ENCODE measurements at places on chromosomes 3 and 15.

DNA sequence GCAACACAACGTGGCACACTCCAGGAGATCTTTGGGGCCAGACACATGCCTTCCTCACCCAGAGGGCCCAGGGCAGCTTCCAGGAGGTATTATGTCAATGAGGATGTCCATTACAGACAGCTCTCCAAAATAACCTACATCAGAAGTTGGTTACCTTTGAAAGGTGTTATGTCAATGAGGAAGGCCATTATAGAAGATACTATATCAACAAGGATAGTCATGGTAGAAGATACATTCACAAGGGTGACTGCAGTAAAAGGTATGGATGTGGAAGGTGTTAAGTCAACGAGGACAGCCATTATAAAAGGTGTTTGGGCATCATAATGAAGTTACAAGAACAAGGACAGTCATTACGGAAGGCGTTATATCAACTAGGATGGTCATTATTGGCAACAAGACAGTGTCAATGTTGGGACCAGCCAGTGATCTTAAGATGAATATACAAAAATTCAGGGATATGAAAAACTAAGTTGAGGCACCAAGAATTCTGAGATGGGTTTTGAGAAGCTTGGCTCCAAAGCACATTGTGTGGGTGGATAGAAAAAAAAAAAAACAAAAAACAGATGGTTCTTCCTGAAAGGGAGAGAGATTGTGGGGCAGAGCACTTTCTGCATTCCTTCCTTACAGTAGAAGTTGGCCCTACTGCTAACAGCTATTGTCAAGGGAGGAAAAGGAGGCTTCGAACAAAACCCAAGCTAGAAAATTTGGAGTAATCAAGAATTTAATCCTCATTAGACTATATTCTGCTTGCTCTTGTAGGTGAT is 11.2 kb downstream of the CDCP1 start:
- no peak for DNase-seq

- DNase-seq: no peak
These were observed 123.1 kb downstream of the CHCHD6 start for GRCh38 chr3:126827121-126827520.

DNA sequence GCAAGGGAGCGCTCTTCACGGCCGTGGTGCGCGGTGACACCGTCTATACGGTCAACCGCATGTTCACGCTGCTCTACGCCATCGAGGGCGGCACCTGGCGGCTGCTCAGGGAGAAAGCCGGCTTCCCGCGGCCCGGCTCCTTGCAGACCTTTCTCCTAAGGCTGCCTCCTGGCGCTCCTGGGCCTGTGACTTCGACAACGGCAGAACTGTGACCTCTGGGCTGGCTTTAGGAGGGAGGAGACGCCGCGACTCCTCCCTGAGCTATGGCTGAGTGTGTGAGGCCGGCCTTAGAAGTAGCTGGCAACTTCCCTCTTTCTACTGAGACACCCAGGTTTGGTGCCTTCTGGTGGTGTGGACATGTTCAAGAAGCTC is 1.4 kb downstream of the KBTBD13 start:
- no peak for DNase-seq

DNA sequence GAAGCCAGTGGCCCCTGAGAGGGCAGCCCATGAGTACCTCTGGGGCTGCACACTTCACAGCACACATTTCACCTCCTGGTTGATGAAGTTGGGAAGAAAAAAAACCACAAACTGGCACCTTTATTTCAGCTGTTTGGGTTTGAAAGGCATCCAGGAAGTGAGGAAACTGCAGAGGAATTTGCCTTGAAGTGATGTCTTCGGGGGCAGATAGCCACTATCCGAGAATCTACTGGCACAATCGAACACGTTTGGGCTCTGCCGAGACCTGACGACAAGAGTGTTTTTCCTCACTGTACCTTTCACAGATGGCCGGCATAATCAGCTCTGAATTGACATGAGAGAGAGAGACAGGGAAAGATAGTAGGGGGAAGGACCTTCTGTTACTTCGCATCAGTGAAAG is 59.7 kb downstream of the LRIG1 start:
- DNase-seq: no peak

DNA sequence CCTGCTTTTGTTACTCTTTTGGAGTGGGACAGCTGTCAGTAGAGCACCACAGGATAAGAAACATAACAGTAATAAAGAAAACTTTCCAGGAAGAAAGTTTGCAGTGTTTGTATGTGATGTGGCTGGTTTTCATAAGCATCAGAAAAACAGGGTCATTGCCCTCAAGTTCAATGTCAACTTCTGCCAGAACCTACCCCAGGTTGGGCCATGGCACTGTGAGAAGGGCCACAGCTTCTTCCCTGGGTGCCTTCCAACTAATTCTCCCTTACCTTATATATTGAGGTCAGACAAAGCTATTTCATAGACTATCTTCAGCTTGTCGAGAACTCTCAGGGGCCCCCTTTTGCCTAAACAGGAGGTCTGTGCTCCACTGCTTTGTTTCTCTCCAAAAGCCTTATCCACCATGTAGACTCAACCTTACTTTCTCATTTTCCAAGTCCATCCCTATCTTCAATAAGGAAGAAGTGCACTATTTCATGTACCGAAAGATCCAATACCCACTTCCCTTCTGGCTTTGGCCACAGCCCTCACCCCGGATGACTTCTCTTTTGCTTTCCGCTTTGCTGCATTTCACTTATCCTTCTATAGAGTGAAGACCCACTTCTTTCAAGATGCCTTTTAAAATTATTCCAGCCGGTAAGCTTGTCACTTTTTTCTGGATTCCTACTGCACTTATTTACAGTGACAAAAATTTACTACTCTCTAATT is 38.2 kb upstream of the PLCL2 start:
- DNase-seq: no peak

DNA sequence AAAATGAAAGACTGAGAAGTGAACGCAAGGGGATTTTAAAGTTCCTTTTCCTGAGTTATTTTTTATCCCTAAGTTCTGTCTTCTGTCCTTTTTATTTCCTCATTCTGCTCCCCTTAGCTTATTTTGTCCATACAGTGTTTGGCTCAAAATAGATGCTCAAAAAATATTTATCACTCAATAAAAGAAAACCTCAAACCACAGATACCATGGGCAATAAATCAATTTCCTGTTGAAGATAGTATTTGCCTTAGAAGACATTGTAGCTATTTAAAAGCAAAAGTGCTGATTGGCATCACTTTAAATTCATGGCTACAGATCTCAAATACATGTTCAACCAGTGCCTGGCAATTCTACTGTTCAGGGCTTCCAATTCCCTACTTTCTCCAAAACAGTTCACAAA is 316.5 kb upstream of the ADAMTS9 start:
- DNase-seq: no peak

DNA sequence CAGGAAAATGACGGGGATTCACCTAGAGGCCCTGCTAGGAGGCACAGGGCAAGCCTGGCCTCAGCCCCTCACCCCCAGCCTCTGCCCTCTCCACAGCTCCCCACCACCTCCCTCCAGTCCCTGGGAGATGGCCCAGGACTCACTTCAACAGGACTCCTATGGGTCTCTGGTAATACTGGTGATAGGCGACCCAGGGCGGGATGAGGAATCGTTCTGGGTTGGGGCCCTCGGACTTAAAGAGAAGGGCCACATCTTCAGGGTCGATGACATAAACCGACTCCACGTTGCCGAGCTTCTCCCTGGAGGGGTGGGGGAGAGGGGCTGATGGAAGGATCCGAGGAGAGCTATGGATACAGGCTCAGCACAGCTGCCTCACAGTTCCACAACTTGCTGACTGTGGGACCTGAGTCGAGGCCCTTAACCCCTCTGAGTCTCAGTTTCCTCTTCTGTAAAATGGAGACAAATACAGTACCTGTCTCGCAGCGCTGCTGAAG is 19.6 kb downstream of the CYP11A1 start:
- DNase-seq: no peak

DNA sequence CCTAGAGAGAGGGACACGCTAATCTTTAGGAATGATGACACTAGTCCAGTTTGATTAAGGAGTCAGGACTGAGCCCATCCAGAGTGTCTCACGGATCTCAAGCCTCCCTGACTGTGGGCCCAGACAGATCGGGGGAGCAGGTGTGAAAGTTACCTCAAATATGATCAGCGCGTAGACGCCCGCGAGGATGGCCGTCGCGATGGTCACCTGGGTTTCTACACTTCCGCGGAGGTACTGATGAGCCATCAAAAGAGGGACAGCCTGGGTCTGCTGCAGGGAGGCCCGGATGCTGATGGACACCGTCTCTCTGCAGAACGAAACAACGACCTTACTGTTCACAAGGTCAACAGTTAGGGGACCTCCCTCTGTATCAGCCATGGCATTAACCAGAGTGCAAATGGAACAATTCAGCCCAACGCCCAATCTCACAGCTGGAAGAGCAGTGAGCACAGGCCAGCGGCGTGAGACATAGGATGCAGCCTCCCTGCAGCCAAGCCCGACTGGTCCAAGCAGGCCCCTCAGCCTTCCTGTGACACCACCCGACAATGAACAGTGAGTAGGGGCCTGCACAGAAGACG is 84.4 kb downstream of the OCA2 start:
- DNase-seq: no peak

DNA sequence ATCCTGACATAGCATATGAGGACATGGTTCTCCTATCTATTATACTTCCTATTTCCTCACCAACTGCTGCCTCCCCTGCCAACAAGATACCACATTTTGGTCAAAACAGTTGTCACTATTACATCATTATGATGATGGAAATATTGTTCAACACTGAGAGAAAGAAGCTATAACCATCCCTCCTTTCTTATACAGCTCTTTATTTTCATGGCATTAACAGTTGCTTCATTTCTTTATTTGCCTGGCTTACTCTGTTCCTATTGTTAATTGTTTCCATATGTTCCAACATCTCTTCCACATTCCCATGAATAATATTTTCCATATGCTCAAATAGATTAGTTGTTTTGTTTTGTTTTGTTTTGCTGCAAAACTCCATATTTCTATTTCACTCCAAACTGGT is 40.8 kb upstream of the FILIP1L start:
- DNase-seq: no peak

GRCh38 chr15:78695046-78695671 is 54.1 kb upstream of the CHRNB4 start:
- DNase-seq: no peak

DNA sequence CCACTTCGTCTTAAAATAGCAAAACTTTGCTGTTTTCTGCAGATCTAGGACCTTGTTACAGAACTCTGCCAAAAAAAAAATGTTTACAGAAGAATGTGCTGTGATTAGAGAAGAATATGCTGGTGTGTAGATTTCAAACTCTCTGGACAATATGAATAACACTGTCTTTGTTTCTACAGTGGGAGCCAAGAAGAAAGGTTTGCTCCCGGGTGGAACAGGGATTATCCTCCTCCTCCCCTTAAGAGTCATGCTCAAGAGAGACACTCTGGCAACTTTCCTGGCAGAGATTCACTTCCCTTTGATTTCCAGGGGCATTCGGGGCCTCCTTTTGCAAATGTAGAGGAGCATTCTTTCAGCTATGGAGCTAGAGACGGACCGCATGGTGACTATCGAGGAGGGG is 27.3 kb downstream of the RBM6 start:
- DNase-seq: no peak
